ENCODE measurements at places on chromosomes 16 and 17.
A peak's percentile ranks its signal among the peaks of the same experiment; 100 is the strongest.

DNA sequence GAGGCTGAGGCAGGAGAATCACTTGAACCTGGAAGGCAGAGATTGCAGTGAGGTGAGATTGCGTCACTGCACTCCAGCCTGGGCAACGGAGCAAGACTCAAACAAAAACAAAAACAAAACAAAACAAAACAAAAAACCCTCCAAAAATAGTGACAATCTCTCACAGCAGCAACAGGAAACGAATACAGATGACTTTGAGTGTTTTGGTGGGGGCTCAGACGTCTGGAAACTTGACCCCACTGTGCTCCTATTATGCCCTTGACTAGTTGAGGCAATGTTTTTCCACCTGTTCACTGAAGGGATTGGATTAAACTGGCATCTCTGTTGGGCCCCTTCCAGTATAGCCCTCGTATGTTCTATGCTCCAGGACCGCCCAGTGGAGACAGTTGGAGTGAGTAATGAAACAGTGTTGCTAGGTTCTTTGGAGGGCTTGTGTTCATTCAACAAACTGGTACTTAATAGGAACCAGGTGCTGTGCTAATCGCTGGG is 167.0 kb downstream of the UTP18 start:
- no peak for DNase-seq

GRCh38 chr17:6163612-6164333 is 93.6 kb downstream of the WSCD1 start:
- no peak for DNase-seq

DNA sequence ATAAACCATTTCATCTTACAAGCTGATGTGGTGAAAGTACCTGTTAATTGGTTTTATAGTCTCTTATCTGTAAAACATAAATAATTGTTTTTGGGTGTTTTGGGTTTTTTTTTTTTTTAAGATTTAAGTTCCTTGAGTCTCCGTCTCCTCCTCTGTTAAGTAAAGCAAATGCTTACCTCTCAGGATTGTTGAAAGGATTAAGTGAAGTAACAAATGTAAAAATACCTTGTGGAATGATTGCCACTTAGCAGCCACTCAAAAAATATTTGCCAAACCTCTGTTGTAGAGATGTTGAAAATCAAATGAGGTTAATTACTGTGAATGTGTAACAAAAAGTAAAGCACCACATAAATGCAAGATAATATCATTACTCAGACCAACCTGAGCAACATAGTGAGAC is 19.2 kb downstream of the LIMD2 start:
- DNase-seq, result no peak

DNA sequence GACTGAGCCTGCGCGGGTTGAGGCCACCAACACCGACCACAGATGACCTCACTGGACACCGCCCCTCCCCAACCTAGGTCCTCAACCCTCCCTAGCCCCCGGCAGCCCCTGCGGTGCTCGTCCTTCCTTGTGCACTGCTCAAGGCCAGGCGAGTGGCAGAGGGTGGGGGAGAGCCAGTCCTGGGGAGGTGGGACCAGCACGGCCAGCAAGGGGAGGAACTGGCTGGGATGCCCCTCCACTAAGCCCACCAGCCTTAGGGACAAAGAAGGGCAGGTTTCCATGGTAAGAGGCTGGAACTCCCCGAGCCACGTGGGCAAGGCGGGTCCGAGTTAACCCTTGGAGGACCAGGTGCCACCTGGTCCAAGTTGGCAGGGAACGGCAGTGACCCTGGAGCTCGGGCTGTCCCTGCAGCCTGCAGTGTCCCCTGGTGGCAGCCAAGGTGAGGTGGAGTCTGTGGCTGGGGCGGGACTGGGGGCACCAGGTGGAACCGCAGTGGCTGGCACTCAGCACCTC is 9.2 kb downstream of the FSCN2 start:
- DNase-seq, result no peak

- DNase-seq, result no peak
Observed at GRCh38 chr17:78991906-78992532, 12.3 kb upstream of the LGALS3BP start.

GRCh38 chr17:6779411-6779810 is 3.4 kb downstream of the FBXO39 start:
- no peak for DNase-seq

- DNase-seq, result no peak
Observed at GRCh38 chr16:1613211-1613622, 1.1 kb downstream of the CRAMP1 start.

GRCh38 chr17:62804822-62805221 is 3.3 kb downstream of the MARCHF10 start:
- DNase-seq, result no peak

DNA sequence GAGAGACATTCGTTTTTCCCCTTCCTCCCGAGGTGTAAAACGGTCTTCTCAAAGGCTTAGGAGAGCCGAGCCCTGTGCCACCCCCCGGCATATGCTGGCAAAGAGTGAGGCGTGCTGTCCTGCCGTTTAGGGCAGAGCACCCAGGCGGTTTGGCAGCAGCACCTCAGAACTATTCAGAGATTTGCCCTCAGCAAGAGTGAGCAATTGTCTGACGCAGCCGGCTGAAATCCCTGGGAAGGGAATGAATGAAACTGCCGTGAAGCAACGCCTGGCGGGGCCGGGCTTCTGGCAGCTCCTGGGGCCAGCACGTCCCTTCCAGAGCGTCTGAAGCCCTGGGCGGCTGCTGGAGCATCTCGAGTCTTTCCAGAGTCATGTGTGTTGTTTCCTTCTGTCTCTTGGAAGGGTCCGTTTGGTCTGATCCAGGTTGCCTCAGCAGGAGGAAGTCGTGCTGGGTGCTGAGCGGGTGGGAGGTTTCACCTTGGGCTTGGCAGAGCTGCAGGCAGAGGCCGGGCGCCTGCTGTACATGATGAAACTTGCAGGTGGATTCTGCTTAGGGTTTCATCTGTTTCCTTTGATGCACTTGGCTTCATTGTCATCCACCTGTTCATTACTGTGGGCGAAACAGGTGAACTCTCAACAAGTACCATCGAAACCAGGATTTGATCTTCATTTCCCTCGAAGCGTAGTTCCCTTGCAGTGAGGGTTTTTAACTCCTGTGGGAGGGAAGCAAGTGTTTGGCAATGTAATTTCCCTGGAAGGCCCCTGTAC is 35.4 kb downstream of the TBCD start:
- DNase-seq, result peak; percentile 53

GRCh38 chr17:83195330-83196023 is 116.1 kb downstream of the METRNL start:
- DNase-seq, result peak; percentile 55

GRCh38 chr17:48241770-48242497 is 134.4 kb downstream of the SNX11 start:
- DNase-seq, result no peak

GRCh38 chr17:48733632-48734328 is 5.2 kb upstream of the HOXB13 start:
- no peak for DNase-seq

GRCh38 chr16:31429796-31430195 is 1.6 kb upstream of the COX6A2 start:
- no peak for DNase-seq

- DNase-seq, result no peak
Observed at GRCh38 chr16:27586711-27587110, 36.8 kb downstream of the KATNIP start.

- no peak for DNase-seq
Observed at GRCh38 chr16:89949121-89949742, 677 bp downstream of the DEF8 start.

DNA sequence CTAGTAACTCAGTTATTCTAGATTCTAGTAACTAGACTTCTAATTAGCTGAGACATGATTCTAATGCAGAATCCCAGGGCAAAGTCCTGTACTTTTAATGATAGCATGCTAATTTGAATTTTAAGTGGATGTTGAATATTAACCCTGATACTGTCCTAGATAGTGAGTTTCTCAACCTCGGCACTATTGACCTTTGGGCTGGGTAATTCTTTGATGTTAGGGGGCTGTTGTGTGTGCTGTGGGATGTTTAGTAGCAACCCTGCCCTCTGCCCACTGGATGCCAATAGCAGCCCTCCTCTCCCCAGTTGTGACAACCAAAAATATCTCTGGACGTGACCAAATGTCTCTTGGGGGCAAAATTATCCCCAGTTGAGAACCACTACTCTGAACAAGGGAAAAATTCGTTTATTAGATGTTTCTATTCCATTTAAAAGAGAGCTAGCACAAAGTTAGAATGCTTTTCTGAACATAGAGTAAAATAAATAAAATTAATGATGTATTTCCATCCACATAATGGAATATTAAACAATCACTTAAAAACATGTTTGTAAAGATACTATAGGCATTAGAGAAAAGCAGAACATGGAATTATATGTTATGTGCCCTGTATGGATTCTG is 30.2 kb downstream of the SALL1 start:
- no peak for DNase-seq

GRCh38 chr17:17033466-17033865 is 8.8 kb upstream of the MPRIP start:
- no peak for DNase-seq

DNA sequence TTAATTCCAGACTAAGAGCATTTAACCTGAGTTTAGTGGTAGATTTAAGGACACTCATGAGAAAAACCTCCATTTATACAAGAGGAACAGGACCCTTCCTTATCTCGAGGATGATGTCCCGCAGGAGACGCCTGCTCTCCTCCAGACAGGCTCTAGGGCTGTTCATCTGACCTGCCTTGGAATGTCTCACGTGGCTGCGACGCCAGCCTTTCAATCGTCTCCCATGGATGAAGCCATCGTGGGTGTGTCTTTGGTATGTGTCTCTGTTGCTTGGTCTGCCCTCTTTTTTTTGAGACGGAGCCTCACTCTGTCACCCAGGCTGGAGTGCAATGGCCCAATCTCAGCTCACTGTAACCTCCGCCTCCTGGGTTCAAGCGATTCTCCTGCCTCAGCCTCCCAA is 16.5 kb downstream of the CHMP6 start:
- DNase-seq, result no peak

DNA sequence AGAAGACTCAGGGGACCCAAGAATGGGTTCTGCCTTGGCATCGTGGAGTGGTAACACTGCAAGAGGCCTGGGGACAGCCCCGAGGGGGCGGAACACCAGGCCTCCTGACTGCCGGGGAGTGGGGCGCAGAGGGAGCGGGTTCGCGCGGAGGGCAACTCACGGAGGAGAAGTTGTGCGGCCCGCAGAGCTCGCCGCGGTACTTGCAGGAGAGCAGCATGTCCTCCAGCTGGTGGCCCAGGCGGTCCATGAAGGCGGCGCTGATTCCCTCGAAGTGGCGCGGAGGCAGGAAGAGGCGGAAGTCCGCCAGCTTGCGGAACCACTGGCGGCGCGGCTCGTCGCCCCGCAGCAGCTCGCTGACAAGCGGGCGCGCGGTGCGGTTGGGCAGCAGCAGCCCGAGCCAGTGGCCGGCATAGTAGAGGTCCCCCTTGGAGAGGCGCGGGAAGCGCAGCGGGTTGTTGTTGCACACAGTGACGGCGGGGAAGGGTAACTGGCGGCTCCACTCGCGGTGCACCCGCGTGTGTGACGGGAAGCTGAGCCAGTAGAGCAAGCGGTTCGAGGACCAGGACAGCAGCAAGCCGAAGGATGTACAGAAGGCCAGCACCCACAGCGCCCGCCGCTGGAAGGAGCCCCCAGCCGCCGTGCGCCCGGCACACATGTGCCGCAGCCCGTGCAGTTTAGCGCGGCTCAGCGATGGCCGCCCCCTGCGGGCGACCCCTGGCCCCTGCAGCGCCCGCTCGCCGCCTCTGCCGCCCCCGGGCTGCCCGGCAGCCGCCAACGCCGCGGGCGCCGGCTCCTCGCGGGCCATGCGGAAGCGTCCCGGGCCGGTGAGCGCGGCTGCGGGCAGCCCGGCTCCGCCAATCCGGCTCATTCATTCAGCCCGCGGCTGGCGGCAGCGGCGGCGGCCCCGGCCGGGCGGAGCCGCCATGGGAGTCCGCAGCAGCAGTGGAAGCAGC is 1.6 kb downstream of the ASIC2 start:
- DNase-seq, result peak; percentile 21

DNA sequence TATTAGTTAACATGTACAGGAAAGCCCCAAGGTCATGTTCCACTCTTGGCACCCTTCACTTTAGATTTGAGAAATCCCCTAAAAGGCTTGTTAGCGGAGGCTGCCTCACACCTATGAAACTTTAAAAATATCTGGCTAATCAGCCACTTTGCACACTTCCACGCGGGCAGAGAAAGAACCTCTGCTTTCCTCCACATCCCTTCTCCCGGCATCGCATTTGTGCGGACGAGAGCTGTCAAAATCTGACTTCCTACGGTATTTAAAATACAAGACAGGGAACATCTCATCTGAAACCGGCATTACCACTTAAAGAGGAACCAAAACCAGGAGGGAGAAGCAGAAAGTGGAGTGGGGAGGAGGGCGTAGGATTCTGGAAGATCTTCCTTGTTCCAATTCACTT is 422.3 kb downstream of the TMEM114 start:
- DNase-seq, result no peak

GRCh38 chr16:81444448-81445121 is at the start of gene CMIP:
Gene CMIP, plus strand, starts transcription at chr16:81444808.
- DNase-seq, result peak; percentile 92

GRCh38 chr17:74840989-74841666 is 18.6 kb downstream of the GRIN2C start:
- DNase-seq, result peak; percentile 87

GRCh38 chr17:3761918-3762380 is 38.2 kb downstream of the HASPIN start:
- peak; percentile 2 for DNase-seq

- peak; percentile 55 for DNase-seq
Observed at GRCh38 chr16:87392821-87393679, 914 bp downstream of the MAP1LC3B start.

DNA sequence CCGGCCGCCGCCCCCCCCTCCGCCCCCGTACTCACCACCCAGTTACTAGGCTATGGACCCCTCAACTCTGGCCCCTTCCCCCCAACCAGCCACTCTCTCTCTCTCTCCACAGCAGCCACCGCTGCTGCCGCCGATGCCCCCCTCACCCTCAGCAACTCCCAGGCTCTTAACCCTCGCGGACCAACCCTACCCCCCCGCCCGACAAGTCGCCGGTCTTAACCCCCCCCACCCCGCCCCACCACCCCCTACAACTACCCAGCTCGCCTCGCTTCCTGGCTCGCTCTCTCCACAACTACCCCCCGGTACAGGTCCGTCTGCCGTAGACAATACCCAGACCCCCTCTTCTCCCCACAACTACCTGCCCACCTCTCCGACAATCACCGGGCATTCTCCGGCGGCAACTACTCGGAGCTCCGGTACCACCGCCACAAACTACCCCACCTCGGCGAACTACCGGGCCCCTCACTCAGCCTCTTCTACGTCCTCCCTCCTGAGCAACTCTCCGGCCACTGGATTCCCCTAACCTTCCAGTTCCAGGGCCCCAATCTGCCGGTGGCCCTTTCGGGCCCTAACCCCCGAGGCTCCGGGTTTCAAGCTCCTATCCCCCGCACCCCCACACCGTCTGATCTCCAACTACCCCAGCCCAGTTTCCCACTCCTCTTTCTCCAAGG is 702 bp downstream of the PHF23 start:
- peak; percentile 55 for DNase-seq

DNA sequence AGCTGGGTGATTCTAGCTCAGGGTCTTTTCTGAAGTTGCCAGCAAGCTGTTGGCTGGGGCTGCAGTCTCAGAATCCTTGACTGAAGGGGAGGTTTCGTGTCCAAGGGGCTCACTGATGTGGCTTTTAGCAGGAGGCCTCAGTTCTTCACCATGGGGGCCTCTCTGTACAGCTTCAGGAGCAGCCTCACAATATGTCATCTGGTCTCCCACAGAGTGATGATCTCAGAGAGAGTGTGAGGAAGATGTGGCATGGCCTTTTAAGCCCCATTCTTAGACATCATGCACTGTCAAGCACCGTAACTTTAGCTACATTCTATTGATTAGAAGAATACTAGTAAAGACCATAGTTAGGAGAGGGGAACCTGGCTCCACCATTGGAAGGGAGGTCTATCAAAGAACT is 732.6 kb downstream of the WWOX start:
- DNase-seq, result no peak

- DNase-seq, result no peak
Observed at GRCh38 chr16:647173-647902, 1.8 kb upstream of the WDR90 start.

Measured in left cardiac atrium (tissue), 4 donors.